Fibroblast of the aortic adventitia (primary cell): ENCODE measurements at places on chromosomes 11 and 22. TPM values are rescaled to one million over a fixed set of nuclear protein-coding genes. Genes with fewer than 3 reads are reported as not detected.

DNA sequence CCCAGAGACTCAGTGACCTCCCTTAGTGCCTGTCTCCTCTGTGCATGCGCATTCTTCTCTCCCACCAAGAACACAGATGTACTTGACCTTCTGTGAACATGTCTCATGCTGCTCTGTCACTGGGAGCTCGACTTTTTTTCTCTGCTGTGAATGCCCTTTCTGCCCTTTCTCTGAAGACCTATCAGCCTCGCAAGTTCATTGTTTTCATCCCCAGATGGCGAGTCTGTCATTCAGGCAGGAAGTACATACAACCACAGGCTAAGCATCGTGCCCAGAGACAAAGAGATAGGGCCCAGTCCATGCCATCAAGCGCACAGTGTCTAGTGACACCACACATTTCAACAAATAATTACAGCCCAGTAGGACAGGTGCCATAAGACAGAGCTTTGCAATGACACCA, 50.4 kb upstream of the RAB1B start:
- no peak for DNase-seq

DNA sequence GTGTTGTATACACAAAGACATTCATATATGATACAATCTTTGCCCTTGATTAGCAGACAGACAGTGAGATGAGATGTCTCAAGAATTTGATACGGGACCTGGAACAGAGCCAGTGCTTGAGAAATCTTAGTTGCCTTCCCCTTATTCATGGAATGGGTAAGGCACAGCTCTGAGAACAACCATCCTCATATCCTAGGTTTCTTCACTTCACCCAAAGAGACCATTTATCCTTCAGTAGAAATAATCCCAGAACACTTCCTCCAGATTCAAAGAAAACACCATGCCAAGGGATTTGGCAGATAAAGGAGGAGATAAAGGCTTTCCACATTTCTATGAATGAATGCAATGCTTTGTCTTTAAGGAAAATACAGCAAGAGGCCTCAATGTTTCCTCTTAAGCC, 8.8 kb upstream of the IZUMO1R start:
- peak; percentile 11 for DNase-seq

Gene TRIM49
- total RNA-seq = not detected in 2 replicates

Gene TNRC6B
- total RNA-seq = 19.1 and 35.3 TPM in 2 replicates

- DNase-seq = no peak
These were observed 66.1 kb downstream of the ARHGAP42 start for GRCh38 chr11:100753172-100753543.

Gene OR8A1
- total RNA-seq = not detected in 2 replicates

GRCh38 chr11:69074375-69075140, 25.8 kb downstream of the TPCN2 start:
- peak; percentile 58 for DNase-seq

GRCh38 chr11:119615882-119616196, 113.2 kb downstream of the NECTIN1 start:
- no peak for DNase-seq

GRCh38 chr22:40183029-40183581, 5.4 kb downstream of the TNRC6B start:
- peak; percentile 90 for DNase-seq

DNA sequence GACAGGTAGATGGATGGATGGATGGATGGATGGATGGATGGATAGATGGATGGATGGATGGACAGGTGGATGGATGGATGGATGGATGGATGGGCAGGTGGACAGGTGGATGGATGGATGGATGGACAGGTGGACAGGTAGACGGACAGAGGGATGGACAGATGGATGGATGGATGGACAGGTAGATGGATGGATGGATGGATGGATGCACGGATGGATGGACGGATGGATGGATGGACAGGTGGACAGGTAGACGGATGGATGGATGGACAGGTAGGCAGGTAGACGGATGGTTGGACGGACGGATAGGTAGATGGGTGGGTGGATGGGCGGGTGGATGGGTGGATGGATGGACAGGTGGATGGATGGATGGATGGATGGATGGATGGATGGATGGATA, 24.3 kb downstream of the PDGFB start:
- no peak for DNase-seq

Gene ANO1
- 0.36 TPM in 1 of 2 replicates, not detected in the other for total RNA-seq

Gene LAMTOR1
- 99.0 and 220 TPM in 2 replicates for total RNA-seq

DNA sequence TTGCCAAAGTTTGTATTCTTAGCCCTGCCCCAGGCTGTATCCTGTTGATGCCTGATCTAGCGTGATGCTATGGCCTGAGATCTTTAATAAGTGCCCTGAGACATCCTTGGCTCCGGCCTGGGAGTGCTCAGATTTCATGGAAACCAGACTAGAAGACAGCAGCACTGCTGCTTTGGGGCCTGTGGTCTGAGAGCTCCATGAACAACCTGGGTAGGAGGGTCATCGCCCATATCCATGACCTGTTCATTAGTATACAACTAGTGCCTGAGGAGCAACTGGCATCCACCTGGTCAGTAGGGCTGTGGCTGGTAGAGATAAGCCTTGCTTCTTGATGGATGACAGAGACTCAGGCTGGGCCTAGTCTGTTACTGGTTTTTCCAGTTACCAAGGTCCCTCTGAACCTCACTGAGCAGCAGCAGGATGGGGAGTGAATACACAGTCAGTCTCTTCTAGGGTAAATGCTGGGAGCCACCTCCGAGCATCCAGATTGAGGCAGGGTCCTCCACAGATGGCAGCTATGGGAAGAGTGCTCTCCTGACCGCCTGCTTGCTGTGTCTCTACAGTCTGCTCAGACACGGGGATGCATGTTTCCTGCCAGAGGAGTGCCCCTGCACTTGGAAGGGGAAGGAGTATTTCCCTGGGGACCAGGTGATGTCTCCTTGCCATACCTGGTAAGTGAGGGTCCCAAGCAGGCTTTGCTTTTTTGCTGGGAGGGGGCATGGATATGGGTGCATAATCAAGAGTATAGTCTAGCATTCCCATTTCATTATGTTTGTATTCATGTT, 39.0 kb downstream of the OTOG start:
- DNase-seq = no peak

- DNase-seq = no peak
These were observed 775.4 kb downstream of the LUZP2 start for GRCh38 chr11:25272214-25272613.

Gene MYBPC3
- not detected in 2 replicates for total RNA-seq

Gene KCNJ11
- not detected in 2 replicates for total RNA-seq

GRCh38 chr11:35131886-35132285, 7.1 kb upstream of the CD44 start:
- DNase-seq = no peak

- no peak for DNase-seq
These were observed 31.7 kb downstream of the EP300 start for GRCh38 chr22:41124086-41124485.

DNA sequence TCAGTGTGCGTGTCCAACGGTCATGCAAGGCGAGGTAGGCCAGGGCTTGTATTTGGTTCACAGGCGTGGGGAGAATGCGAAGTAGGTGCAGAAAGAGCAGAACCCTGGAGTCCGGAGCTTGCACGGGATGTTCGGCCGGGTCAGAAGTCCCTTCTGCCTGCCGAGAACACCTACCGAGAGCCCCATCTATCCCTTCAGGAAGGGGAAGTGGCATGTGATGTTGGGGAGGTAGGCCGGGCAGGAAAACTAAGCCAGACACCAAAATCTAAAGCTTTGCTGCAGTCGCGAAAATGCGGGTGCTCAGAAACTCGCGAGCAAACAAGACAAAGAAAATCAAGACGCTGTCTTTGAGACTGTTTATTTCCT, 435 bp upstream of the TAF6L start:
- DNase-seq = no peak

DNA sequence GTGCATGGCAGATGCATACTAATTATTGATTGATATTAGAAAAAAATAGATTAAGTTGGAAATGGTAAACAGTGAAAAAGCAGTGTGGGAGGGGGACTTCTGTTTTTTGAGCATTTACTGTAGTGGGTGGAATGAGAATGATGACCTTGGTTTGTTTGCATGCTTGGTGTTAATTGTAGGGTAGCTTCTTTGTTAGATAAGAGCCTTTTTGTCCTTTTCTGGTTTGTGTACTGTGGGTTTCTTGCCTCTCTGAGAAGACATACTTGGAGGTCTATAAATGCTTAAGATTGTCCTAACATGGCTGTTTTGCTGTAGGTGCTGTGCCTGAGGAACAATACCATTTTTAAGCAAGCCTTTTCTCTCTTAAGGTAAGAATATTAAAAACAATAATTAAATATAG, 17.0 kb downstream of the MRPL48 start:
- DNase-seq = no peak

DNA sequence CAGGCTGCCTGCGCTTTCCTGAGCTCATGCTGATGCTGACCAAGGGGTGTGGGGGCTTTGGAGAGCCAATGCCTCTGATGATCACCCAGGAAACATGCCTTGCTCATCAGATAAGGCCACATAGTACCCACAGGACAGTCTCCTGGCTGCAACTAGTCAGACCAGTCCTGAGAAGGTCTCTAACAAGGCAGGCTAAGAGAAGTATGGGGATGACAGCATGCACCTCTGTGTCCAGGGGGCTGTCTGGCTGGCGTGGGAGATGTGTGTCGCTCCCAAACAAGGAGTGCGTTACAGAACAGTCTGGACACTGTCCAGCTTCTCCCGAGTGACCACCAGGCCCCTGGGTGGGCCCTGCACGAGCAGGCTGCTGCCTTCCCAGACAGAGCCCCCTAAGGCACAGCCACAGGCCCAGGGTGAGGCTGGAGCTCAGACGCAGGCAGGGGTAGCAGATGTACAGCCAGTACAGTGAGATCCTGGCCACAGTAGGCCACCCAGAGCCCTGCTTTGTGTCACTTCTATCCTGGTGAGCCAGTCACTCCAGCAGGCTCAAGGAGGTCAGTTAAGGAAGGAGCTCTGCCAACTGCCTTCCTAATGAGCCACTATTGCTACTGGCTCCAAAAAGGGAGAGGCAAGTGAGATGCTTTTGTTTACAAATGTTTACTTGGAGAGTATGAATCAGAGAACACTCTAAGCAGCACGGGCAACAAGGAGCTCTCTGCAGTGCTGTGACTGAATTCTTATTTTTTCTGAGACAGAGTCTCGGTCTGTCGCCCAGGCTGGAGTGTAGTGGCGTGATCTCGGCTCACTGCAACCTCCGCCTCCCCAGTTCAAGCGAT, 66.0 kb upstream of the CLTCL1 start:
- DNase-seq = no peak

DNA sequence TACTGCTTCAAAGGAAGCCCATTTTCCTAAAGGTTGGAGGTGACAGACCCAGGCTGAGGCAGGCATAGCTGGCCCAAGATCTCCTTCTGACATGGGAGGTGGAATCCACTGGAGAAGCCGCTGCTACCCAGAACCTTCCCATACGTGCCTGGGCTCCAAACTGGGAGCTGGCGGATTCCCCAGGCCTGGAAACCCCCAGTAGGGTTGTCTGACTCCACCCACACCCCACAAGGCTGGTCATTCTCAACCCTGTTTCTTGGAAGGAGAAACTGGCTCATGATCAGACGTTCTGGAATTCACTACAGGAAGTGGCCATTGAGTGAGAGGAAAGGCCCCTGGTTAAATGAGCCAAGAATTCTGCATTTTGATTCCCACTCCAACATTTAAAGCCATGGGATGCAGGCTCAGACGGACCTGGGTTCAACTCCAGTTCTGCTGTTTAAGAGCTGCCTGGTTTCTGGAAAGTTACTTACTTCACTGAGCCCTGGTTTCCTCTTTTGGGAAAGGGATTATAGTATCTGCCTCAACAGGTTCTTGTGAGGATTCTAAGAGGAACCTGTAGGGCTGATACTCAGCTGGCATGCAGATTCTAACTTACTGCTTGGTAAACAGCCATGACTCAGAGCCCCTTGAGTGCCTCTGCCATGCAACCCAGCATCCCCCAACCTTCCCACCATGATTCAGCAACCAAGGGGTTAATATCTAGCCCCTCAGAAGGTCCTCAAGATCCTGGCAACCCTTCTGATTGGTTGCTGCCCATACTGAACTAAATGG, 19.4 kb upstream of the TSKU start:
- DNase-seq = peak; percentile 98

- DNase-seq = no peak
These were observed at the start of gene C1QTNF4 for GRCh38 chr11:47593934-47594855. Gene C1QTNF4 (minus strand): TSS chr11:47594411. CDS start chr11:47590810, 3,601 bp downstream.

DNA sequence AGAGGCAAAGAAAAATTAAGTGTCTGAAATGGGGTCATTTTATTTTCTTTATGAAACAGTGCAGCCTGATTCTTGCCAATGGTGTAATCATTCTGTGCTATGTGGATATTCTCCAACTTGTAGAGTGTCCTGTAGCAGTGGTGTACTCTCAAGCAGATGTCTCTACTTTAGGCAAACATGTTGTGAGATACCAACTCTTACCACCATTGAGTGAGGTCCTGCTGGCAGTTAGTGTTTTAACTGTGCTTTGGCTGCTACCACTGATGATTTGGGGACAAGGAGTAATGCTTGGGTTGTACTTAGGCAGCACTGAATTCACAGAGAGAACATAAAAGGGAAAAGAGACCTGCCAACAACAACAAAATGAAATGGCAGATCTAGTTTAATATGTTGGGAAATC, 122.5 kb downstream of the APIP start:
- DNase-seq = peak; percentile 4

DNA sequence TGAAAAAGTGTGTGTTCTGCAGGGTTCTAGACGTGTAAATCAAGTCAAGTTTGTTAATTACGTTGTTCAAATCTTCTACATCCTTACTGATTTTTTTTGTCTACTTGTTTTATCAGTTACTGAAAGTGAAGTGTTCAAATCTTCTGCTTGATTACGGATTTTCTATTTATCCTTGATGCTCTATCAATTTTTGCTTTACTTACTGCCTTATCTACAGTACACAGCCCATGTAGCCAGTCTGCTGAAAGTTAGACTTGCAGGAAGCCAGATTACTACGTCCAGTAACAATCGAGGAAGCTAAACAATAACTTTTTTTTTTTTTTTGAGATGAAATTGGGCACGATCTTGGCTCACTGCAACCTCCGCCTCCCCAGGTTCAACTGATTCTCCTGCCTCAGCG, 15.6 kb upstream of the C11orf24 start:
- DNase-seq = no peak

Gene SOX10
- not detected in 2 replicates for total RNA-seq

GRCh38 chr22:31243339-31244045, 31.4 kb downstream of the LIMK2 start:
- DNase-seq = peak; percentile 47
